ENCODE measurements at places on chromosomes 11 and 22.

- no peak for DNase-seq
Observed at GRCh38 chr11:118634431-118635236, 27.2 kb downstream of the PHLDB1 start.

DNA sequence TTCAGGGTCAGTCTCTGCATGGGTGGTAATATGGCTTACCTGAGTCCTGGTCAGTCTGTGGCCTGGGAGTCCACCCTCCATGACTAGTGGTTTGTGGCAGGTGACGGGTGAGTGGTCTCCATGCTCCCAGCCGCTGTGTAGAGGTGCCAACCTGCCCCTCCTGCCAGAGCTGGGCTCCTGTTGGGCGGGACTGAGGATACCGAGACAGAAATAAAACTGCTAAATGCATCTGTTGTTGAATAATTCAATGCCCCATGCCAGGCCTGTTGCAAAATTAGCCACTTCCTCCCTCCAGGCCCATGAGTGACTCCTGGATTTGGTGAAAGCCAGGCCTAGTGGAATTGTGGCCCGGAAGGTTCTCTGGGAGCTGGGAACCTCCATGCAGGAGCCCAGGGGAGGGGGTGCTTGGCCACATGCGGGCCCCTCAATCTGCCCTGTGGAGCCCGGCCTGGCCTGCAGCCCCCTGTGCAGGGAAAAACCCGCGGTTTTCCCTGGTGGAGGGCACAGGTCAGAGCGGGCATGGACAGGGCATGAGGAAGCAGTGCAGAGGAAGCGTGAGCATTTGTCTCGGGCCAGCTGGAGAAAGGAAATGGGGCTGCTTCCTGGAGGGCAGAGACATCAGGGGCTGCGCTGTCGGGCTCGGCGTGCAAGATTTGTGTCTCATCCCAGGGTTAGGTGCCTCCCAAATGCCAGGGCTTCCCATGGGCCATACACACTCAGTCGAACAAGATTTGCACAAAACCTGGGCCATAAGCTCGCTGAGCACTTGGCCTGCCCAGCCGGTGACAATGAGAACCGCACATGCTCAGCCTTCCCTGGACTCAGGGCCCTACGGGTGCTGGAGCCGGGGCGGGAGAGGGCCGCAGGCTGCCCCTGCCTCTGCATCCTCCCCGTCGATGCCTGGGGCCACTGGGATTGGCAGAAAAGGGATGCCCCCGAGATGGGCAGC, 66.9 kb downstream of the KCNQ1 start:
- no peak for DNase-seq

- no peak for DNase-seq
Observed at GRCh38 chr11:15875943-15876342, 480.4 kb downstream of the SOX6 start.

GRCh38 chr11:32529994-32530588, 53.5 kb upstream of the EIF3M start:
- no peak for DNase-seq

DNA sequence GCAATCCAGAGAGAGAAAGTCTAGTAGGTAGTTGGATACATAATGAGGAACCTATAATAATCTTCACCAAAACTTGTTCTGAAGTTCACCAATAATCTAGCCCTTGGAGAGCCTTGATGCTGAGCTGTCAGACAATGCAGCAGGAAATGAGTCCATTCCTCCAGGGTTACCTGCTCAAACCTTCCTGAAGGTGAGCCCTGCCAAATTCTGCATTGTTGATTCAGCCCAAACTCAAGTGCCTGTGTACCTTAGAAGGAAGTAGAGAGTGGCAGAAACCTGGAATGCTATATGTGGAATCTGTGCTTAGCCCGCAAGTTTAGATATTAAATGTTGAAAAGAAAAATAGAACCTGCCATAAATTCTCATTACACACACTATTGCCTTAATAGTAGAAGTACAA, 77.4 kb upstream of the SPON1 start:
- DNase-seq, result no peak

DNA sequence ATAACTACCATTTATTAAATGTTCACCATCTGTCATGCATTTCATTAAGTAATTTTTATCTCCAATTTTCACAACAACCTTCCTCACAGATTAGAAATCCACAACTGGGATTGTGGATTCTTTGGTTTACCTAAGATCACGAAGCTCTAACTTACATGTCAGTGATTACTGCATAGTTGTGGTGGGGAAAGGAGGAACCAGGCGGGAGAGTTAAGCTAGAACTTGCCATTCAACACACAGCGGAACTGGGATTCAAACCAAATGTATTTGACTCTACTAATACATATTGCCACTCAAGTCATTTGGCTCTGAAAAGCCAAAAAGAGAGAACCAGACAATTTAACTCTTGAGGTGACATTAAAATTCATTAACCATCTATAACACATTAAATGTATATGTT, 10.4 kb upstream of the LAYN start:
- DNase-seq, result no peak

DNA sequence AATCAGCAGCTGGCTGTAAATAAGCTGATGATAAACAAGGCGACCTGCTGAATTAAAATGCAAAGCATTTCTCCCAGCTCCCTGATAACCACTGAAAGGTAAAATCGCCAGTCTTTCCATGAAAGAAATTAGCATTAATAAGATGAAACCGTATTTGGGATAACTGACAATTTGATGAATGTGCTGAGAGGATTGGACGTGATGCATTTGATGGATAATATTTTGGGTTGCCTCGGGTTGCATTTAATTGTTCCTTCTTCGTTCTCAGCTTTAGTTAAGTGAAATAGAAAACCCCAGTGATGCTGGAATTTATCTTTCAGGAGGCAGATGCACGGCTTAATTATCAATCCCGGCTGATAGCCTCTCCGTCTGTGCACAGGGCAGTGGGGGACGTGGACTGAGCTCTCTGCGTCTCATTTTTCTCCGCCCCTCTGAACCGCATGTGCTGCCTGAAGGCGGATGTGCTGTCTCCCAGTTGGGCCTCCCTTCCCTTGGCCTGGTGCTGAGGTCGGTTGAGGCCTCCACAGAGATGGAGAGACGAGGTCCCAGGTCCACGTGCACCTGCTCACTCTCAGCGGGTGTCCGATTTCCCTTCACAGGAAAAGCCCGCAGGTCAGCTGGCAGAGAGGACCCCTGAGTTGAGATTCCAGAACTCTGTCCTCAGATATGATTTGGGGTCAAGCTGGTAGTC, 846.2 kb downstream of the BRD1 start:
- DNase-seq, result no peak

DNA sequence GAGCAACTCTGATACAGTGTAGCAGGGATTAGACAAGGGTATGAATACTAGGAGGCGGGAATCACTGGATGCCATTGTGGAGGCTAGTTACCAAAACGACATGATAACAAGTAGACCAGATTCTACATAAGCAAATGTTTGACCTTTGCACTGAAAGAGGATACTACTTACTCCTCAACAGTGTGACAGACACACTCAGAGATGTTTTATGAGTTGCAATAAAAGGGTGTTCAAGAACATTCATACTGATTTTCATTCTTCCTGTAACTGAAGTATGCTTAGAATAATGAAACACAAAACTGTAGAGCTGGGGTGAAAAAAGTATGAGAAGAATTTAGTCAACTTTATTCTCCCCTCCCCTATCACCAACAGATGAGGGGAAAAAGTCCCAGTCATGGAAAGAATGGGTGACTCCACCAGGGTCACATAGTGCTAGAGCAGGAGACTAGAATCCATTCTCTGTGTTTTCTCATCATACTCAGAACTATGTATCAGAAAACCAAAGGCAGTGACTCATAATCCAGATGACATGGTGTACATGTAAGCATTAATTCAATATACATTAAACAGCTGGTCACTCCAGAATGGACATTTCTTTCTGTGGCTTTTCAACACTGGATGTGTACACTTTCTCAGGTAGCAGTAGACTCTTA, 32.8 kb downstream of the ARHGAP20 start:
- DNase-seq, result no peak

DNA sequence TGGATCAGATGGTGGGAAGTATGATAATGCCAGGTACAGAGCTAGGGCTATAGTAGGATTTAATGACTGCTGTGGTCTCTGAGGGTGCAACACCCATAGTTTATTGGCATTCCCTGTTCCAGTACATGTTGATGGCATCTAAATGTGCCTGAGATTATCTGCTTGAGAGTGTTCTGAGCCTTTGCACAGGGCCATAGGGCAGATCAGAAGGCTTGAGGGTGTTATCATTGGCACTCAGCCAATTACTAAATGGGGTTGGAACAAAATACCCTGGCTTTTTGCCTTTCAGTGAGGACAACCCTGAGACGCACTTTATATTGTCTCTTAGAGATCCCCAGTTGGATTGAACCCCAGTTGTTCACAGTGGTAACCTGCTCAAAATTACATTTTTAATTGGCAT, 6.7 kb downstream of the SLC5A12 start:
- no peak for DNase-seq

- no peak for DNase-seq
Observed at GRCh38 chr11:97223647-97224046, 833.8 kb downstream of the JRKL start.

DNA sequence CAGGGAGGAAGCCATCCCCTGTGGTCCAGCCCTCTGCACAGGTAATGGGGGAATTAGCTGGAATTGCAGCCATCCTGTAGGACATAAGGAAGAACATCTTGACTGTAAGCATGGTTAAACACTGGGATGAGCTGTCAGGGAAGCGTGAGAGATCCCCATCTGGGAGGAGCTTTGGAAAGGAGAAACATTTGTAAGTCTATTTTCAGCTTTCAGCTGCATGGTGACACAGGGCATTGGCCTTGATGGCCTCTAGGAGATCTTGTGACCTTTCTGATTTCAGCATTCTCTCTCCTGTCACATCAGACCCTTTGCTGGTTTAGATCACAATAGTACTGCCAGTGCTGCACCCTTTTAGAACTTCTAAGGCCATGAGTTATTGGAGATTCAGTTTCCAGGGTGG, 47.1 kb downstream of the BCR start:
- DNase-seq, result no peak

DNA sequence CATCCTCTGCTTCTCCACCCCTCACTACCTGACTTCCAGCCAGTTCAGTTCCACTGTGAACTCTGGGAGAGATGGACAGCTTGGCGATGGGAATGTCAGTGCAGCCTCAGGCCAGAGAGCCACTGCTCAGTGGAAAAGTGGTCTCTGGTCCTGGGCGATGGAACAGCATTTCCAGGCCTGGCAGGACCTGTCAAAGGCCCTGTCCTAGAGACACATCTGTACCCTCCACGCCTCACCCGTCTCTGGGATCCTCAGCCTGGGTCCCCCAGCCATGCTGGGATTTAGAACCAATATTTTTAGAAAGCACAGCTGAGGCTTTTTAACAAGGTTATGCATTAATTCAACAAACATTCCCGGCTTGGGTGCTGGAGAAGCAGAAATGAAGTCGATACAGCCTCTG, 165.7 kb downstream of the MN1 start:
- no peak for DNase-seq

- DNase-seq, result no peak
Observed at GRCh38 chr11:32658639-32659406, 75.2 kb downstream of the EIF3M start.

DNA sequence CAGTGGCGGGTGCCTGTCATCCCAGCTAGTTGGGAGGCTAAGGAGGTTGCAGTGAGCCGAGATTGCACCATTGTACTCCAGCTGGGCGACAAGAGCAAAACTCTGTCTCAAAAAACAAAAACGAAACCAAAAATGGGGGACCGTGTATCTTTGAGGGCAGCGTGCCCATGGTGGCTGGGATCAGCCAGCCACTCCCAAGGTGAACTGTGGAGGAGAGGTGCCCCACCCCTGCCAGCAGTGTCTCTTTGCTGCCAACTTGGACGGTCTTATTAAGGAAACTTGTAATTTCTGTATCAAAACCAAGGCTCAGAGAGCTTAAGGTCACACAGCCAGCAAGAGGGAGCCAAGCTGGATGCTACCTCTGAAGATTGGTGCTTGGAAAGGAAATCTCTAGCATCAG, 147.7 kb downstream of the CACNA1I start:
- no peak for DNase-seq

- DNase-seq, result no peak
Observed at GRCh38 chr11:128345316-128345715, 242.0 kb downstream of the ETS1 start.

- DNase-seq, result no peak
Observed at GRCh38 chr11:126410649-126411048, 55.2 kb downstream of the ST3GAL4 start.

DNA sequence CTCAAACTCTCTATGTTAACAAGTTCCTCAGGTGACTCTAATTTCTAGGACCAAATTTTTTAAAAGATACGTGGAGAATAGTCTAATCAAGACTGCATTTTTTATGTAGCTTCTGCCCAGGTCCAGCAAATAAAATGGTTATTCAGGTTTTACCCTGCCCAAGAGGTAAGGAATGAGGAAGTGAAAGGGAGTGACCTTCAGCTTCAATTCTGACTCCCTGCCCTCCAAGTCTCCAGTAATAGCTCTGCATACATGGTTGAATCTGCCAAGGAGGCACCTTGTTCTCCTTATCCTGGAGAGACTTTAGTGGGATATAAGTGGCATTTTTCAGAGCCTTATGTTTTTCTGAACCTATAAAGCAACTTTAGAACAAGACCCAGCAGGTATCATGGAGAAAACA, 15.5 kb downstream of the MUC15 start:
- no peak for DNase-seq

DNA sequence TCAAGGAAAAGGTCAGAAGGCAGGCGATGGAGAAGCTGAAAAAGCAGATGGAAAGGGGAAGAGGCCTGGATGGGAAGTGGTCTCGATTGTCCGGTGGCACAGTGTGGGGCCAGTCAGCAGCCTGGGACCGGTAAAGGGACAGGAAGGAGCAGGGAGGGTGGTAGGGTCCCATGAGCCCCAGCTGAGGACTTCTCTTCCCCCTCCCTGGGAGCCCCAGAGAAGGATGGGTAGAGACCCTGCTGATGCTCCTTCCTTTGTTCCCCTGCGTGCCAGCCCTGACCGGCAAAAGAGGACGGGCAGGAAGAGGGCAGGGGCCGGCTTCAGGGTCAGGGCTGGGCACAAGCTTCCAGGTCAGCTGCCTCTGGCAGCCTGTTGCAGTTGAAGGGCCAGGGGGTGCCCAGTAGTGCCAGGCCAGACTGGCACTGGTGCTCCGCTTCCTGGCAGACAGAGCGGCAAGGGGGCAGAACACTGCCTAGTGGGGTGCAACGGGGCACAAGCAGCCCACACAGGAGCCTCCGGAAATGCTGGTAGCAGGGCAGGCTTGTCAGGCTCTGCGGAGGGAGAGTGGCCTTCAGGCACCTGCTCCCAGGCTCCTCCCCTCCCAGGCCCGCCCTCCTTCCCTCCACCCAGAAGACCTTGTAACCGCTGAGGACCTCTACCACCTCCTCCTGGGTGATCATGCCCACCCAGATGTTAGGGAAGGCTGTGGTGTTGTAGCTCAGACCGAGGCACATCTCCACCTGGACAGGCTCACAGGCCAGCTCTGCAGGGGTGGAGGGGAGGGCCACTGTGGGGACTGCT, 739 bp upstream of the C1QTNF5 start:
- DNase-seq, result no peak

- DNase-seq, result no peak
Observed at GRCh38 chr22:23197836-23198235, 17.5 kb downstream of the BCR start.

- DNase-seq, result no peak
Observed at GRCh38 chr11:30652801-30653200, 66.6 kb upstream of the MPPED2 start.

GRCh38 chr22:31106001-31106571, 1.3 kb downstream of the SELENOM start:
- no peak for DNase-seq

- no peak for DNase-seq
Observed at GRCh38 chr11:128582496-128583366, 4.6 kb downstream of the ETS1 start.

- no peak for DNase-seq
Observed at GRCh38 chr11:12079726-12080556, 30.4 kb upstream of the MICAL2 start.

GRCh38 chr11:8259306-8259959, 4.2 kb downstream of the LMO1 start:
- no peak for DNase-seq

- no peak for DNase-seq
Observed at GRCh38 chr11:70036971-70037882, 40.9 kb upstream of the ANO1 start.

Data from CD4-positive, alpha-beta T cell treated with Interferon gamma for 1 hour (primary cell).